ENCODE measurements at places on chromosomes 4 and X. TPM values are rescaled to one million over a fixed set of nuclear protein-coding genes. Genes with fewer than 3 reads are reported as not detected.

GRPR gene
- total RNA-seq = 0.33 TPM

FAM47C gene
- total RNA-seq = not detected

SSX7 gene
- not detected for total RNA-seq

CDS1 gene
- 0.67 TPM for total RNA-seq

TMSB15A gene
- not detected for total RNA-seq

SLC26A1 gene
- 0.55 TPM for total RNA-seq

TMEM31 gene
- not detected for total RNA-seq
